ENCODE measurements at places on chromosomes 1 and 21.

GRCh38 chr1:231209531-231209930 lies 31.5 kb upstream of the GNPAT start:
- DNase-seq: no peak

DNA sequence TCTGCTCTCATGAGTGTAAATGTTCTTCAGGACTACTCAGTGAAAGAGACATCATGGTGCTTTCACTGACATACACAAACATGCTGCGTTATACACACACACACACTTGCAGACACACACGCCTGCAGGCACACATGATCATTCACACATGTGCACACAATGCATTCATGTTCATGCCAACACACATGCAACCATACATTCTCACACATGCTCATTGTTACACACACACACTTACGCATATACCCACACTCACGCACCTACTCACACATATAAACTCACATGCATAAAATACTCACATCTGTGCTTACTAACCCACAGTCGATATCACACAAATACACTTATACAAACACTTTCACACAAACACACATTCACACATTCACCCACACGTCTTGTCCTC lies 241.6 kb downstream of the LMX1A start:
- DNase-seq: no peak

DNA sequence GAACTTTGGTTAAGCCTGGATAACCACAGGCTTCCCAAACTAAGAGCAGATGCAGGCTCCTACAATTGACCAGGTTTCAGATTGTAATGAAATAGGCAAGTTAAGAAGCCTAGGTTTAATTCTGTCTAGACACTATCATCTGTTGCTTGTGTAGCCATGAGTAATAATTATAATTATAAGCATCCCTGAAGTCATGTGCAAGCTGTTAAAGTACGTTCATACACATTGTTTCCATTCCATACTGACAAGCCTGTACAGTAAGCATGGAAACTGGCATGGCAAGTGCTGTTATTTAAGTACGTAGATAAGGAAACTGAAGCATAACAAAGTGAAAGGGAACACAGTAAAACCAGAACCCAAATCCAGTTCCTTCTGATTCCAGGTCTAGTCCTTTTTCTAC lies 557.2 kb upstream of the BEND5 start:
- no peak for DNase-seq

GRCh38 chr1:180192172-180192571 lies 37.5 kb downstream of the QSOX1 start:
- no peak for DNase-seq

- DNase-seq: no peak
These were observed 146.7 kb upstream of the C1orf105 start for GRCh38 chr1:172273647-172274396.

DNA sequence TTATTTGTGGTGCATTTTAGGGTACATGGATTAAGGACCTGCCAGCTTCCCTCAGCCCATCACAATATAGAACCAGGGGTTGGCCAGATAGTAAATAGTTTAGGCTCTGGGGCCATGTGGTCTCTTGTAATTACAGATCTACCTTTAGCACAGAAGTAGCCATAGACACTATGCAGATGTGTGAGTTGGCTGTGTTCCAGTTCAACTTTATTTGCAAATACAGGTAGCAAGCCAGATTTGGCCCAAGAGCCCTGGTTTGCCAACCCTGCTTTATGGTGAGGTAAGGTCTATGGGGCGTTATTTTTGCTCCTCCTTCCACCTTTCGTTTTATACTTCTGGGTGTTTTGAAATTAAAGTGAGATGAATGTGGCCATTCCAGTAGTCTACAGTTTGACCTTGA lies 48.7 kb downstream of the MRPS6 start:
- DNase-seq: no peak

GRCh38 chr1:85460555-85461088 lies 4.3 kb downstream of the DDAH1 start:
- no peak for DNase-seq

- no peak for DNase-seq
These were observed 16.6 kb downstream of the DIP2A start for GRCh38 chr21:46475296-46475695.

DNA sequence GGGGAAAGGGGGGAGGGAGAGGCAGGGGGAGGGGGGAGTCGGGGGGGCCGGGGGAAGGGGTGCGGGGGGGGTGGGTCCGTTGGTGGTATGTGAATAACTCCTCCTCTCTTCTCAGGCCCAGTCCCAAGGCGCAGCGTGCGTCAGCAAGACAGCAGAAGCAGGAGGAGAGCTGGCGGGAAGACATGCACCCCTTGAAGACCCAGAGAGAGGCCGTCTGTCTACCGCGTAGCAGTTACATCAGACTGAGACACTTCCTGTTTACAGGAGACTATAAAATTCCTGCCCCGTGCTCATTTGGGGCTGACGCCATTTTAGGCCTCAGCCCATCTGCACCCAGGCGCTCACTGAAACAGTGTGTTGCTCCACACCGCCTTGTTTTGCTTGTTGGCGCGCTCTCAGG lies 55.3 kb downstream of the SETD4 start:
- DNase-seq: no peak
